ENCODE measurements at places on chromosomes 4 and X.

DNA sequence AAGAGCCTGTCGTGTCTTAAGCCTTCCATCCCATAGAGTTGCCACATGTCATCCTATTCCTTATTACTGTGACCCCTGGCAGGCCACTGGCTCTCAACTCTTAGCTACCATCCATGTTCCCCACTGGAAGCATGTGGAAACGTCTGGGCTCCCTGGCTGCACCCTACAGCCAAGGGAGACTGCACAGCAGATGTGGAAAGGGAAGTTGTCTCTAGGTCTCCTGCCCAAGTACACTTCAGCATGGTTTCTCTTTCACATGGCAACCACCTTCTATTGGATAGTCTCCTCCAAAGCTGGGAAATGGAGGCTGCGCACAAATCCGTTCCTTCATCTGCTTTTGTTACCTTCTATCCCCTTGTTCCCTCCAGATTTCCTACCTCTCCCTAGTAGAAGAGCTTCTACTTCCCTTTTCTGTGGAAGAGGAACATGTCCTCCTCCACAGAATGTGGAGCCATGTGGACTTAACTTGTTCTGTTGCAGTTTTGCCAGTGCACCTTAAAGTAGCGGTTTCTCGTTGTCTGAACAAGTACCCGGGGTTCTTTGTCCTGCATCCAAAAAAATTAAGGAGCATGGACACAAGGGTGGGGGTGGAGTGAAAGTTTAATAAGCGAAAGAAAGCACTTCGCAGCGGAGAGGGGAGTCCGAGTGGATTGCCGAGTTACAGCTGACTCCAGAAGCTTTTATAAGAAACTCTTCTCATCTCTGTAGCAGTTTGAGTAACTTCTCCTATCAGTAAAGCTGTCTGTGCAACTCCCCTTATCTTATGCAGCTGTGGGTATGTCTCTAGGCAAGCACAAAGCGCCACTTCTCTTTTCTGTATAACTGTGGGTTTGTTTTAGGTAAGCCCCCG, 52.5 kb downstream of the HMGB2 start:
- no peak for DNase-seq

DNA sequence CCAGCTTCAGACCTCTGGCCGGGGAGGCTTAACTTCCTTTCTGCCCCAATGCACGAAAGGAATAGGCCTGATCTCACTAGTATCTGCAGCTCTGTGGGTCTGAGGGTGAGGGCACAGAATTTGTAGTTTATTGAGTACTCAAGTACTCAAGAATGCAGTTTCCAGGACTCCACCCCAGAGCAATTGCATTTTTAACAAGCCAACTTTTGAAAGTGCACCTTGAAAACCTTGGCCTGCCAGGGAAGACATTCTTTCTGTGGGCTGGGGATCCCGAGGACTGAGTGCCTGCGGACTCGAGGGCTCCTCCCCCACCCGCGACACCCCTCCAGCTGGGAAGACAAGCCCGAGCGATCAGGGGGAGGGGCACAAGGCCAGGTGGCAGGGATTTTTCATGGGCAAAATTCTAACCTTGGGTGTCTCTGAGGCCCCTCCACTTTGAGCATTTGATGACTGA, 22.4 kb downstream of the RS1 start:
- no peak for DNase-seq

DNA sequence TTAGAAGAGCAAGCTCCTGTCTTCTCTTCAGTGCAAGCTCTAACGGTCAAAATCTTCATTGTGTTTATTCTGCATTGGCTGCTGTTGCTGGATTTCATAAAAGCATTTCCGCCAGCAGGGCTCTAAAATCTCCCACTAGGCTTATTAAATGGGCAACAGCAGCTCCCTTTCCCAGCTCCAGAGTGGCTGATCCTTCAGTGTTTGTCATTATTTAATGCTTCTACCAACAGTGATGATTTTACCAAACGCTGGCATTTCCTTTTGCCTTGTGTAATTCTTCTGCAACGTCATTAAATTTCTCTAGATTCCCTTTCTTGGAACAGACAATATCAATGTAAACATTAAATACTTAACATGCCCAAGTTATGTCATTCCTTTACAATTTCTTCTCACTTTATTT, 20.1 kb downstream of the SLC7A11 start:
- no peak for DNase-seq

DNA sequence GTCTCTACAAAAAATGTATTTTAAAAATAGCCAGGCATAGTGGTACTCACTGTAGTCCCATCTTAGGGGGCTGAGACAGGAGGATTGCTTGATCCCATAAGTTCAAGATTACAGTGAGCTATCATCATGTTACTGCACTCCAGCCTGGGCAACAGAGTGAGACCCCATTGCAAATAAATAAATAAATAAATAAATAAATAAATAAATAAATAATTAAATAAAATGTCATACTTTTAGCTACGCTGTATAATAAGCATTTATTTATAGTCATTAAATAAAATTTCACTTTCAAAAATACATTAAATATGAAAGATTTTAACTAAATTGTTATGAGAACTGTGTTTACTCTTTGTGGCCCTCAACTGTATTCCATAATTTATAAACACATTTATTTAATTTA, 1124.2 kb downstream of the PCDH7 start:
- DNase-seq = no peak

DNA sequence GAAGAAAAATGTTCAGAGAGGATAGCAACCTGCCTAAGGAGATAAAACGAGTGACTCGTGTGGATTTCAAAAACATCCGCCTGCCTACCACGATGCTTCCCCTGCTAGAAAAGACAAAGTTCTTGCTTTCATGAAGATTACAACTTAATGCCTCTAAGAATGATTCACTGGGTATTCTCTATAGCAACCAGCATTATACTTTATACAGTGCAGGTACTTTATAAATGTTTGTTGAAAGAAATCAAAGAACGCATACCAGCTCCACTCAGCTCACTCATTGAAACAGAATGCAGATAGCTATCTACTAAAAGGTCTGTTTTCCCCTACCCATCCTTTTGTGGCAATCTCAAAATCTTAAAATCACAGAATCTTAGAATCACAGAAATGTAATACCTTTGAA, 33.7 kb downstream of the GASK1B start:
- no peak for DNase-seq

DNA sequence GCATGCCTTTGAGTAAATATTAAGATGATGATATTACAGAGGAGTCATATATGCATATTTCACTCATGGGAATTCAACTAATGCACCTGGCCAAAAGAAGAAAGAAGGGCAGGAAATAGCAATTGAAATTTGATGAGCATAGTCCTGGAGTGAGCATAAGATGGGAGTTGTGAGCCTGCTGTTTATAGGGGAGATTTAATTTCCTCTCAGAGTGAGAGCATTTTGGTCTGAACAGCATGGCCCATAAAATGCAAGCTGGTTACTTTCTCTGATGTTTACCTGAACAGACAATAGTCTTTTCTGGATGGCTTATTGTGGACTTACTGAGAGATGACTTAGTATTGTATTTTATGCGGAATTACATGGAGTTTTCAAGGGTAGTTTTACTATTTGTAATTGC, 53.6 kb downstream of the FHIP1A start:
- DNase-seq = no peak
